Globus pallidus (tissue), 1 donor: ENCODE measurements at places on chromosomes 3 and 15.

DNA sequence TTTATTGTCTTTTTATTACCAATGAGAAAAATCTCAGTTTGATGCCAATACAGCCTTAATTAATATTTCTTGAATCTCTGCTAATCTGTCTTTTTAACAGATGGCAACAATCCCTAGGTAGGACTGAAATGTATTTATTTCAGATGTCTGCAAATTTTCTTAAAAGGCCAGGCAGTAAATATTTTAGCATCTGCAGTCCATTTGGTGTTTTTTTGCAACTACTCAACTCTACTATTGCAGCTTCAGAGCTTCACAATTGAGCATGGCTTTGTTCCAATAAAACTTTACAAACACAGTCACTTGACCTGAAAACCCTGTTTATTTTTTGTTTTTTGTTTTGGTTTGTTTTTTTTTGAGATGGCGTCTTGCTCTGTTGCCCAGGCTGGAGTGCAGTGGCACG lies 82.7 kb downstream of the RARB start:
- DNase-seq, result no peak

- DNase-seq, result no peak
Observed at GRCh38 chr3:175421902-175422301, 562.8 kb downstream of the NAALADL2 start.

DNA sequence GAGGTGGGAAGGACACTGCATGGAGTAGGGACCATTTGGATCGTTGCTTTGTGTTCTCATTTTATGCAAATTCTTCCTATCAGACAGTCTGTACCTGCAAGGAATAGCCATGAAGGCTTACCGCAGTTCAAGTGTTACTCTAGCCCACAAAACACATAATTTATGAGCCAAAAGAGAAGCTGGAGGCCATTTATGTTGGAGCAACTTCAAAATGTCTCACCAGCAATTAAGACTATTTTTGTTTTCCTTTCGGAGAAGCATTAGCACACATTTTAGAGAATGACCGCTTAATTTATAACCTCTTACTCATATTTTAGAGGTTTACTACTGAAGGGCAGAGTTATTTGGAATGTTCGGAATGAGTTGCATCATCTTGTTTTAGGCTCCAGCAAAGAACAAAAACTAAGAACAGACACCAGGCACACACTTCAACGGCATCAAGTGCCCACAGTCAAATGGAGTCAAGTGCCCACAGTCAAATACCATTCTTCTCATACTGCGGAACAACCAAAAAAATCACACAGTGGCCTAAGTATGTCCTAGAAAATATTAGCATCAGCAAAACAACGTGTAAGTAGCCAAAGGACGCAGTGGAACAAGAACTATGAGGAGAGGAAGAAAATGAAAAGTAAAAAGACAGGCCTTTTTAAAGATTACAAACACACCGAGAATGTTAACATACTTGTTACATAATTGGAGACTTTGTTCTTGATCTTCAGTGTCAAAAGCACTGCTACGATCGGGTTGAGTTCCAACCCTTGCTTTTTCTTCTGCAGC lies 17.5 kb upstream of the GOLGA8J start:
- DNase-seq, result peak; percentile 69

DNA sequence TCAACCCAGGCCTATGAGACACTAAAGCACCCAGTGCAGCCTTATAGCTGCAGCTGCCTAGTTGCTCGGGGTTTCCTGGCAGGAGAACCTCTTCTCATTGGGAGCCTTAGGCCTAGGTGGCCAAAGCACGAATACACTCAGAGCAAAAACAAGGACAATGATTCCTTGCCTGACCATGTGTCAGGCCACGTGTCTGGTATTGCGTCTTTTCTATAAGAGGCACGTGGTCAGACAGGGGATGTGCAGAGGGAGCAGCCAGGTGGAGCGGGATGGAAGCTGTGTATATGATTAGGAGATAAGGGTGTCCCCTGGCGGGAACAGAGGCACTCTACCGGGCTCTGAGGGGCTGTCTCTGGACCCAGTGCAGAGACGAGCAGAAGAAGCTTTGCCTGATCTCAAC lies 26.4 kb downstream of the SLC22A14 start:
- no peak for DNase-seq

DNA sequence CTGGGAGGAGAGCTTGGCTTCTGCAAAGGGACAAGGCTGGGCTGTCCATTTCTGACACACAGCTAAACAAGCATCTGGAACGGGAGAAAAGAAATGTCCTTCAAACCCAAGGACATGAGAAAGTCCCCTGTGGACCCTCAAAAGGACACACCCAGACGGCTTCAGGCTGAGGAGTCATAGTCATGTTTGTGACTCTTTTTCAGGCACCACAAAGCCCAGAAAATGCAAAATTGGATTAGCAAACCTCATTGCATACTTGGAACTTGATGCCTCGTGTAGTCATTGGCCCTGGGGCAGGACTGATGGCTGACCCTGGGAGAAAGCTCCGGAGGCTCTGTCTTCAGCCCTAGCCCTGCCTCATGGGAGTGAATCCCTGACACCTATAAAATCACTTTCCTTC lies 21.5 kb downstream of the FAM174B start:
- no peak for DNase-seq

DNA sequence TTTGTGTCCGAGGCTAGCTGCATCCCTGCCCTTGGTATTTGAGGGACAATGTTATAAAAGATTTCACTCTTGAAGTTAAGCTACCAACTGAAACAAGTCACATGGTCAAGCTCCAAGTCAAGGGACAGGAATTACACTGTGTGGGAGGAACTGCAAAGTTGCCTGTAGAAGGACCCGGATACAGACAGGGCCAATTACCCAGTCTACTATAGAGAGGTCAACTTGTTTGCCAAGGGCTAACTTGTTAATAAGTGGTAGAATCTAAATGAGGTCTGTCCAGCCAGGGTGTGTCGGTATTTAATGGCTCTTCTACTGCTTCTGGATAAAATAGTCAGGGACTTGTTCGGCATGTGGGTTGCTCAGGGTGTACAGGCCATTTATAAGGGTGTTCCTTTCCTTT lies 55.7 kb downstream of the PTPRG start:
- DNase-seq, result no peak

DNA sequence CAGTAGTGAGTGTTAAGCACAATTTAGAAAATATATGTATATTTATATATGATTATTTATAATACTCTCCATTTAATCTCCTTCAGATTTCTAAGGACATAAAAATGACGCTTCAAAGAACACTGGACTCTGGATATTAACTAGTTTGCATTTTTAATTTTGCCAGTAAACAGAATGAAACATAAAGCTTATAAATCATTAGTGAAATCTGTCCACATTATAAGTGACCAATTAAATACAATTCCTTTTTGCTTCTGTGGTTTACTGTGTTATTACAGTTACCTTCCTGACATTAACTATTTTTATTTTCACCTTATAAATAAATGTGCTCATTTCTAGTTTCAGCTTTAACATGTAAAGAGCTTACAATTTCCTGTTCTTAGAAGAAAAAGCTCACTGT lies 1081.1 kb upstream of the EPHA6 start:
- DNase-seq, result no peak

- DNase-seq, result no peak
Observed at GRCh38 chr3:190847436-190847835, 15.1 kb downstream of the GMNC start.

GRCh38 chr15:74384881-74385643 lies 17.6 kb upstream of the CYP11A1 start:
- no peak for DNase-seq

DNA sequence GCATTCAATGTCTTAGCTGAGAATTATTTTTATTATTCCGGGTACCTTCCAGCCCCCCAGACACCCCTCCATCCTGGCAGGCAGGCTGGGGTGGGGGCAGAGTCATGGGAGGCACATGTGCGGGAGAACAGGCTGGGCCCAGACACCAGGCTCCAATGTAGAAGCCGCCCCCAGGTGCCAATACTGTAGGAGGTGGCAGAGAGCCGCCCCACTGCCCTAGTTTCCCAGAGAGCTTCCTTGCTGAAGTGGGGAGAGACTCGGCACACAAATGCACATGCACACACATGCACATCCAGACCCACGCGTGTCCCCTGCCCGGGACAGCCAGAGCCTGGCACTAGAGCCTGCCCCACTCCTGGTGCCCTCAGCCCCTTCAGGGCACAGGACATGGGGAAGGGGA lies 98.4 kb upstream of the LINGO1 start:
- no peak for DNase-seq

- DNase-seq, result no peak
Observed at GRCh38 chr3:142276781-142277180, 51.4 kb upstream of the GK5 start.

- DNase-seq, result no peak
Observed at GRCh38 chr3:35665390-35666055, 26.2 kb downstream of the ARPP21 start.

DNA sequence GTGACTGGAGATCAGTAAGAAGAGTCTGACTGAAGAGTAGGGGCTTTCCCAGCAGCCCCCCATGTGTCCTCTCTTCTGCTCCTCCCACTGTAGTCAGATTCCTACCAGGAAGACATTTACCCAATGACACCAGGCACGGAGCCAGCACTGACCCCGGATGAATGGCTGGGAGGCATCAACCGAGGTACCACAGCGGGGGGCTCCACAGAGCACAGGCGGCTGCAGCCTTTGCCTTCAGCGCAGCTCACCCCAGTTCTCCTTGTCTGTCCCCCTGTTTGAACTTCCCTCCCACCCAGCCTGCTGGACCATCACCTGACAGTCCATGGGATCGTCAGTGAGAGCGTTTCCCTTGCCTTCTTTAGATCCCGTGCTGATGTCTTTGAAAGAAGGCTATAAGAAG lies 101.6 kb downstream of the ANP32A start:
- no peak for DNase-seq

GRCh38 chr3:82157952-82158351 lies 396.5 kb upstream of the GBE1 start:
- DNase-seq, result no peak

DNA sequence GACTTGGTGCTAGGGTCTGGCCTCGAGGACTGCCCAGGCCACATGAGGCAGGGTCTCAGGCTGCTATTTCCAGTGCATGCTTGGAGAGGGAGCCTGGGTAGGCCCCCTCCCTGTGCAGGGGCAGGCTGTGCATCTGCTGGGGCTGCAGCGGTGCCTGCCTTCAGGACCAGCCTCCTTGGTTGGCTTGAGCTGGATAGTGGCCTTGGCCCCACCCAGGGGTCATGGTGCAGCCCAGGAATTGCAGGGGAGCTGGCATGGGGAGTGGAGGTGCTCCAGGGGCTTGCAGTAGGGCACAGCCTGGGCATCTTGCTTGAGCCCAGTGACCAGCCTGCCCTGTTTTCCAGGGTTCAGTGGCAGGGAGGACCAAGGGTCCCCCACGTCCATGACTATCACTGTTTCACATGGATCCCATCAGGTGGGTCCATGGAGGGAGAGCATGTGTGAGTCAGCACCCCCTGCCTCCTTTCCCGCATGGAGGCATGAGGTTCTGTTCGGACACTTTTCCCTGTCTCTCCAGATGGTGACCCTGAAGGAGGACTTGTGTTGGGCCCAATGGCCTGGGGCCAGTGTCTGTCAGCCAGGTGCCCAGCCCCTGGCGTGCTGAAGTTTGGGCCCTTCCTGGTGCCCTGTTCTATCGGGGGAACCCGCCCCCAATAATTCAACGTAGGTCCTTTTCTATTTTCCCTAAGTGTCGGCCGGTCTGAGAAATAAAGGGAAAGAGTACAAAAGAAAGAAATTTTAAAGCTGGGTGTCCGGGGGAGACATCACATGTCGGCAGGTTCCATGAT lies 218.6 kb downstream of the SNRPN start:
- DNase-seq, result no peak

DNA sequence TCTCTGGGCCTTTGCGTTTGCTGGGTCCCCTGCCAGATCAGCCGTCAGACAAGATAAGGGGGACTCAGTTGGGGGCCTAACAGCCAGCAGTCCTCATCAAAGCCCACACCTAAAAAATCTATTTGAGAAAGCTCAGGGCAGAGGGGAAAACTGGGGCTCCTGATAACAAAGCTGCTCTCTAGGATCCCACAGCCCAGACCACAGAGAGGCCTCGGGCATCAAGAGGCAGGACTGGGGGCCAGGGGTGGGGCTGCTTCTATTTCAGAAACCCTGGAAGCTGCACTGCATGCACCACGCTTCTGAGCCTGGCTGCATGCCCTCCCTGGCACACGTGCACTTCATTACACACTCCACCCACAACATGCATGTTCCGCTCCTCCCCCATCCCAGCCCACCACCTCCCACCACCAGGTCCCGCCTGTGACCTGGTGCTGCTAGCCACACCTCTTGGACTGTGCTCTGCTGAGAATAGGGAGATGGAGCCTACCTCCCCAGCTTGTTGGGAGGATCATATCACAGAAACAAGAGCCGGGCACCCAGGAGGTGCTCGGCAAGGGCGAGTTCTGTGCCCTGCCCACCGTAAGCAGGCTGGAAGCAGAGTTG lies 26.6 kb downstream of the FBLN2 start:
- DNase-seq, result no peak

- DNase-seq, result no peak
Observed at GRCh38 chr15:64464276-64465005, 4.1 kb downstream of the ZNF609 start.

DNA sequence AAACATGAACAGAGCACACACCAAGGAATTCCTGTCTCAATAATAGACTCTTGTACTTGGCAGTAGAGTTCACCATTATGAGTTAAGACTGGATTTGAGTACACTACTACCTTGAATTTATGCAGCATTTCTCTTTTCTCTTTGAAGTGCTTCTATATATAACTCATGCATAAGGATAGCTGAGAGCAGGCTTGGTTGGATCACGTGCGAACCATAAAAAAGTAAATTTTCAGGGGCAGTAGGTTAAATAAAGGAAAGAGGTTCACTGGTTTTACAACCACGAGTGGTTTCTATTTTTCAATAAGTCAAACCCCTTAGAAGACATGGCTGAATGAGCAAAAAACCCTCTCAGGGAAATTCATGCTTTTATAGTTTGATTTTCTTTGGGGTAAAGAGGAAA lies 28.6 kb upstream of the PDZRN3 start:
- DNase-seq, result no peak

GRCh38 chr3:166110102-166110501 lies 272.9 kb upstream of the BCHE start:
- no peak for DNase-seq
